ENCODE measurements at places on chromosomes 4 and X. TPM values are rescaled to one million over a fixed set of nuclear protein-coding genes. Genes with fewer than 3 reads are reported as not detected.

- no peak for DNase-seq
Observed at GRCh38 chr4:66628146-66628545, 917.2 kb downstream of the CENPC start.

DNA sequence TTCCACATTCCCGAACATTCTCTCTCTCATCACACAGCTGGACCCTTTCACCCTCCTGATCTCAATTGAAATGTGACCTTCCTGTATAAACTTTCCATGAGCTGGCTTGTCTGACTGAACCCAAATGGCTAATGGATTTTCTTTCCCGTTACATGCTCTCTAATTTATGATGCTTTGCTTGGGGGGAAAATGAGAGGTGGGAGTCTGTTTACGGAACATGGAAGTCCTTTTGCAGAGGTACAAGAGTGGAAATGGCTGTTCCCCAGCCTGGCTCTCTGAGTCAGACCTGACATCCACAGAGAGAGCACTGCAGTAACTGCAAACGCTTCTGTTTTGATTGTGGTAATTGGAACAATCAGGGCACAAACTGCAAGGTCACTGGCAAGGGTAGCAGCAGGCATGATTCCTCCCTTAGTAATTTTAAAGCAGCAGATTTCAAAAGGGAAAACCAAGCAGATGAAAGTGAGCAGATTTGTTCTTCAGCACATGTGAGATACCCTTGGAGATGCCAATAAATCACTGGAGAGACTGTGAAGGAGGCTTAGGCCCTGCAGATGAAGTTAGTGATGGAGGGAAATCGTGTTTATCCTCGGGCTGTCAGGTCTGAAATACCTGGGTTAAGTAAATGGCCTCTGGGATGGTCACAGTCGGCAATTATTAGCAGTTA, 83.9 kb downstream of the SNCA start:
- peak; percentile 32 for DNase-seq

The TCEAL7 gene
- total RNA-seq = 6.5 TPM

- peak; percentile 60 for DNase-seq
Observed at GRCh38 chr4:101019941-101020401, 327.4 kb downstream of the PPP3CA start.

- no peak for DNase-seq
Observed at GRCh38 chrX:72121383-72121782, 10.3 kb downstream of the RTL5 start.

- no peak for DNase-seq
Observed at GRCh38 chr4:83369831-83370639, 35.4 kb upstream of the HPSE start.

The EGFL6 gene
- not detected for total RNA-seq

The SAGE1 gene
- total RNA-seq = not detected

DNA sequence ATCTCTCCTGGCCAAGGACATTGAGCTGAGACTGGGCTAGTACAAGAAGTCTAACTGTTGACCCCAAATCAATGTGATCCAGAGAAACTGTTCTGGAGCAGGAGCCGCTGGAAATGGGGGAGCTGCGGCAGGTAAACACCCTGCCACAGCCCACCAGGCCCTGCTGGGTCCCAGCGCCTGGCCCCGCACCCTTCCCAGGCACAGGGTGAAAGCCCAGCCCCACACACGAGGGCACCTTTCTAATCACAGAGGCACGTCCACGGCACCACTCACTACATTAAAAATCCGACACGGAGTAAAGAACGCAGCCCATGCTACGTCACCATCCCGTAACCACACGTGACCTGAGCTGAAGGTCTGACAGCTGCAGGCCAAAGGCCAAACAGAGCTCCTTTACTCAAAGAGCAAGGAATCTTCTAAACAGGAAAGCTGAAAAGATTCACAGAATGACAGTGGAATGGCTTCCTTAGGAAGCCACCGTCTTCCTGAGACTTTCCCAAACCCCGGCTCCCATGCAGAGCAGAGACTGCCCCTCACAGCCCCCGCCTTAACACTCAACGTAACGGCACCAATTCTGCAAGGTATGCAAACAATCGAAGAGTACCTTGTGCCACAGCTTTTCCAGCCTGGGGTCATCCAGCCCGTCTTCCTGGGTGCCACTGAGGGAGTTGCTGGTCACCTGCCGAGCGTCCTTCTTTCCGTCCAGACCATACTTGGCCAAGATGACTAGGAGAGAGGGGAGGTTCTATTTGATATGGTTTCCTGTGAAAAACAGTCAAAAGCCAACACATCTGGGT, 12.6 kb downstream of the LRPAP1 start:
- DNase-seq = no peak

The NUDT11 gene
- total RNA-seq = 12.0 TPM

GRCh38 chr4:26175006-26175786, 145.6 kb upstream of the RBPJ start:
- no peak for DNase-seq

DNA sequence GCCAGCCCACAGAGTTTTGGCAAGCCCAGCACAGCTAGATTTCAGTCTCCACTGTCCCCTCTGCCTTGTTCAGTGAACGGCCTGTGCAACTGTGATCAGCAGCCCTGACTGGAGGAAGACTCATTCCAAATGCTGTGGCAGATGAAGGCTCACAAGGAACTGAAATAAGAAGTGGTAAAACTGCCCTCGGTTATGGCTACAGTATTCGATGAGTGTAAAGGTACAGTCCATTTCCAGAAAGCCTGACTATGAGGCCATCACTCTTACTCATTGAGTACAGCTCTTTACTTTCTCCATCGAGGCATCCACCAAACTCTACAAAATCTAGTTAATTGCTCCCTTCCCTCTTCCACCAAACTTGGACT, 69.1 kb downstream of the RHOH start:
- no peak for DNase-seq

The PCDH7 gene
- total RNA-seq = 43.2 TPM

The GAGE2A gene
- not detected for total RNA-seq

- DNase-seq = no peak
Observed at GRCh38 chr4:105845559-105845958, 49.7 kb upstream of the NPNT start.

The SUPT20HL2 gene
- total RNA-seq = not detected

DNA sequence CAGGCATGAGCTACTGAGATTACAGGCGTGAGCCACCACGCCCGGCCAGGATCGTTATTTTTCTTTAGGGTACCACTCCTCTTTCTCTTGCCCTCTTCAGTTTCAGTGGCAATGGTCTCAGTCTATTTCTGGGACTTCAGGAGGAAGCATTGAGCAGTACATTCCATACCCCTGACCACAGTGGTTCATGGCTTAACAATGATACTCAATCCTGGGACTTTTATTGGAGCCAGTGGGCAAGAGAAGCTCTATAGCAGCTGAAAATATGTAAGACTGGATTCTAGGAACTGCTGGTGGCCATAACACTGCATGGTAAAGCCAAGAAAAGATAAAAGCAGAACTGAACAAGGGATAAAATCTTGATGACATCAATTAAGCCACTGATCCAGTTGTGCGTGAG, 5.8 kb upstream of the CCNA2 start:
- no peak for DNase-seq

- no peak for DNase-seq
Observed at GRCh38 chr4:42167709-42168108, 15.3 kb upstream of the BEND4 start.

DNA sequence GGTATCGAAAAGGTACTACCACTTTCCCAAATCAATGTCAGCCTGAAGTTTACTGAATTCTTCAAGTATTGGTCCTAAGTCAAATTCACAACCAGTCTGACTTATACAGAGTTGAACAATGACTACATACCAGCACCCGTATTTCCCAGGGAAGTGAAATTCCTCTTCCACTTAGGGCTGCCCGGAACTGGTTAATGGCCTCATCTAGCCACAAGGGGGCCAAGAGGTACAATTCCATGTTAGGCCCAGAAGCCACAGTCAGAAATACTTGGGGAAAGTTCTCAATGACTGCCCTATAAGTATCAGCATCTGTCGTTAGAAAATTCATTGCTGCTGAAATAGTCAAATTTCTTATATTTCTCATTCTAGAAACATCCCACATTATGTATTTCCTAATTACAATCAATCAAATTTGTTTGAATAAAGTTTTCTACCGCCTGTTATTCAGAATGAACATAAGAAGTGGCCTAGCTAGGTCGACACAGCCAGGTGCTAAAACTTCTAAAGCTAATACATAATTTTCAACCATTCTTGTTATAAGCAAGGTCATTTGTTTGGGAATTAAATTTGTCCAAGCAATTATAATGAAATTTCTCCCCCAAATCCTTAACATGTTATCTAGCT, 5.6 kb upstream of the PCDH7 start:
- DNase-seq = no peak

The CENPVL1 gene
- not detected for total RNA-seq

DNA sequence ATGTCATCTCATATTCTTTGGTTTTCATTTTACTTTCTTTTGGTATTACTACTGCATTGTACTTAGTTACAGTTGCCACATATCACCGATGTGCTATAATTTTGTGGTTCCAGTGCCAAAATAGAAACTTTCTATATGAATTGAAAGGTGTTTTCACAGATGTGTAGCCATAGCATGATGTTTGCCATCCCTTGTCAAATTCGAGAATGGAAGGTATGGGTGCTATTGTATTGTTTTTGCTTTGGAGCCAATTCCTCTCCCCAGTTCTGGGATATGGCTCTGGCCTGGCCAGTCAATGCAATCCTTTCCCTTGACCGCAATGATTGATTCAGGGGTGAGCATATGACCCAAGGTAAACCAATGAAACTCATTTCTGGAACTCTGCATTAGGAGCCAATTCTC, 86.2 kb upstream of the RPS6KA3 start:
- no peak for DNase-seq

DNA sequence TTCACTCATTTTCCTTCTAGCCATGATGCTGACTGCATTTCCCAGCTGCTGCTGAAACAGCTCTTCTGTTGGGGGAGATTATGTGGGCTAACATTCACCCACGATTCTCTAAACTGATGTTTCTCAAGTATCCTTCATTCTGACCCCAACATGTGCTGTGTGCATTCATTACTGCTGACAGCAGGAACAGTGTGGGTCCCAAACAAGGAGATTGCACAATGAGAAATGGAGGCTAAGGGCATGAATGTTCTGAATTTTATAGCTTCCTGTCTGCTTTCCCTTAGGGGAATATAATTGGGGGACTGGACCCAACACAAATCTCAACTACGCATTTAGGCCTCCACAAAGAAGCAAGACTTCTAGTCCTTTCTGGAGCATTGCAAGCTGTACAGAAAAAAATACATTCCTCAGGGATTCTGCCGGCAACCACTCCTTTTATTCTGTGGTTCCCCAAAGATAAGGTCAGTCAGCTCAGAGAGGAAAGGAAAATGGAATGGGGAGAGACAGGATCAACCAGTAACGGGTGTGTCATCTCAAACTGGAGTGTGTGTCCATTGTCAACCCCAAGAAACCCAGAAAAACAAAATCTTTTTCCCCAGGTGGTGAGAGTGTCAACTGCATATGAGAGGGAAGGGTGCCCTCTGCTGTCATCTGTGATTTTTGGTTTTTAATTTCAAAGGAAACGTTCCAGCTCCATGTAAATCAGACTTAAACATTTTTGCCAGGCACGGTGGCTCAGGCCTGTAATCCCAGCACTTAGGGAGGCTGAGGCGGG, 81.5 kb upstream of the EGFL6 start:
- DNase-seq = peak; percentile 81

DNA sequence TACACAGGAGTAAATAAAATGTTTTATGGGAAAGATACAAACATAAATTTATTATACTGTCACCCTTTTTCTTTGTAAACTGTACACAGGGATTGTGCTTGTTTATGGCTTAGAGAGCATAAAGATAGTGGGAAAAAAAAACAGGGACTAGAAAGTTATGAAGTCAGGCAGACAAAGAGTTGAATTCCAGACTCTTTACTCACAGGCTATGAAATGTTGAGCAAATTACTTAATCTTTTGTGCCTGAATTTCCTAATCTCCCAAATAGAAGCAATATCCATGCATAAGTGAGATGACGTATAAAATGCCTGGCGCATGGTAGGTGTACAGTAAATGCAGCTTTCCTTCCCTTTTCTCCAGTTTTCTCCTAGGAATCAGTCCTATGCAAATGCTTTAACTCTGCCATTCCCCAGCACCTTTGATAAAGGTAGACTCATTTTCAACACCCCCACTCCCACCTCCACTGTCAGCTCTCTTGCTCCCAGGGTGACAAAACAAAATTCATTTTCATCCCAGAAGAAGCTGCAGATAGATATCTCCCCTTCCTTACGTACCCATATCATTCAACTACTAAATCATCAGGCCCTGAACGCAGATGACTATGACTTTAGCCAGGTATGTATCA, 44.5 kb upstream of the BTC start:
- peak; percentile 47 for DNase-seq

DNA sequence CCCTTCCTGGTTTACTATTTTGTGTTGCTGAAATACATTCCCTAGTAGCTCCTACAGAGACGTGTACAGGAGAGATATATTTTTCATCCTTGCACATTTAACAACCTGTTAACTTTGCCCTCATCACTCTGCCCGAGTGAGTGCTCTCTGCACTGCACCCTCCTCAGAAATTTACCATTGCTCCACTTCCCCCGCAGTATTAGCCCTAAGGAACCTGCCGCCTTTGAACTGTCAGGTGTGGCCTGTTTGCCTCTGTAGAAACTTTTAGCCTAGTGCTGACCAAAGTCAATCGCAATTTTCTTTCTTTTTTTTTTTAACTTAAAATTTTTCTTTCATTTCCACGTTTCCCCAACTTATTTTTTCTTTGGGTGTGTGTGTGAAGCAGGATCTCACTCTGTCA, 46.6 kb upstream of the TBL1X start:
- DNase-seq = no peak

DNA sequence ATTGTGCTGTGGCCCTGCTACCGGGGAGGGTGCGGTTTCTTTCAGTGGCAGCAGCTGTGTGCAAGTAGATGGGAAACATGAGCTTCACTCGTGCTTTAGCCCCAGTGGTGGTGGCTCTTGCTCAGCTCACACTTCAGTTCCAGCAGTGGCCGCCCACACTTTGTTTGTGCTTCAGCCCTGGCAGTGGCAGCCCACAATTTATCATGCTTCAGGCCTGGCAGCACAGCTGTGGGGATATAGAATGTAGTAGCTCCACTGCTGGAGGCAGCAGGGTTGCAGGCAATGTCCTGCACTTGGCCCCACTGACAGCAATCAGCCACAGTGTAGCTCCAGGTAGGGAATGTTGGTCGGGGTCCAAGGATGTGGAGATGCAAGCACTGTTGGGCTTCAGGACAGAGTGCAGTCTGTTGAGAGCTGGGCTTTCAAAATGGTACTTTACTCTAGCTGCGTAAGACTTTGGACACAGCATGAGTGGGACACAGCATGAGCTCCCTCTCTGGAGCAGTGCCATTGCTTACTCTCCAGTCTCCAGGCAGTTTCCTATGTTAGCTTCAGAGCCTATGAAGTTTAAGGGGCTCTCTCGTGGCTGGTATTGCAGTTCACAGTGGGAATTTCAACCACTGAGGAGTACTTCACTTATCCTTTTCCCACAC, 413.1 kb downstream of the PDGFC start:
- no peak for DNase-seq

- no peak for DNase-seq
Observed at GRCh38 chr4:48346594-48346993, 5.3 kb downstream of the SLAIN2 start.

The EMCN gene
- not detected for total RNA-seq

The HTN3 gene
- total RNA-seq = not detected

GRCh38 chr4:32042486-32043247, 1322.5 kb downstream of the PCDH7 start:
- DNase-seq = no peak

The CPLX1 gene
- 0.10 TPM for total RNA-seq

- no peak for DNase-seq
Observed at GRCh38 chr4:119671205-119671604, 42.6 kb upstream of the PDE5A start.

The SHROOM2 gene
- total RNA-seq = 6.4 TPM

The FAM47A gene
- not detected for total RNA-seq

The FRAS1 gene
- total RNA-seq = 7.1 TPM

All from foreskin keratinocyte (primary cell).